ENCODE measurements at places on chromosomes 4 and X. TPM values are rescaled to one million over a fixed set of nuclear protein-coding genes. Genes with fewer than 3 reads are reported as not detected.

STK32B gene
- 0.59 TPM for total RNA-seq

HTRA3 gene
- total RNA-seq, result 3.3 TPM

TSPAN7 gene
- 0.17 TPM for total RNA-seq

UCP1 gene
- not detected for total RNA-seq

GABRE gene
- 0.74 TPM for total RNA-seq

MGAT4D gene
- total RNA-seq, result not detected

VEGFC gene
- 23.2 TPM for total RNA-seq

ACOX3 gene
- 24.5 TPM for total RNA-seq

SPANXC gene
- total RNA-seq, result not detected

TCEAL7 gene
- total RNA-seq, result 44.2 TPM

TMSB15B gene
- total RNA-seq, result 9.1 TPM

GYPB gene
- not detected for total RNA-seq

EDA2R gene
- 3.2 TPM for total RNA-seq

ZGRF1 gene
- 7.7 TPM for total RNA-seq

All from bronchus fibroblast of lung (primary cell).